ENCODE measurements at places on chromosomes 7 and 10.

GRCh38 chr10:57897611-57898010, 370.1 kb downstream of the IPMK start:
- DNase-seq = no peak

DNA sequence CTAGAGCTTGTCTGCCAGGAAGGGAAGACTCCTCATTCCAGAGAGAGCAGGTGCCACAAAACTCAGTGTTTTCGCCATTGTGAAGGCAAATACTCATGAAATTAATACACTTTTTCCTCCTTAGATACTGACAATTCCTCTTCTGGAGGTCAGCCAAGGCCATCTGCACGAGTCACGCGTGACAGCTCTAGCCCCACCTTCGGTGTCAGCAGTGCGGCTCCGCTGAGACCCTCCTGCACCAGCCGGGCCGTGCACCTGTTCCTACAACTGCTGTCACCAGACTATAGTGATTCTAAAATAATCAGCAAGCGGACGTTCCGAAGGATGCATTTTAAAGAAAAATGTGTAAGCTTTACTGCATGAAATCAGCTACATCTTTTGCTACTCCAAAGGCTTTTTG, 127.7 kb downstream of the DIP2C start:
- no peak for DNase-seq

GRCh38 chr10:117457932-117458331, 82.7 kb upstream of the PDZD8 start:
- DNase-seq = no peak

GRCh38 chr7:36742911-36743775, 18.8 kb upstream of the AOAH start:
- DNase-seq = no peak

- no peak for DNase-seq
Measured at GRCh38 chr10:102580230-102580629, 64.0 kb upstream of the TRIM8 start.

GRCh38 chr7:44182827-44183226, 6.4 kb downstream of the GCK start:
- DNase-seq = no peak

Data from NCI-H2081 treated with DMSO at 0.1 percent for 48 hours (cell line).